ENCODE measurements at places on chromosomes 2 and 18.

DNA sequence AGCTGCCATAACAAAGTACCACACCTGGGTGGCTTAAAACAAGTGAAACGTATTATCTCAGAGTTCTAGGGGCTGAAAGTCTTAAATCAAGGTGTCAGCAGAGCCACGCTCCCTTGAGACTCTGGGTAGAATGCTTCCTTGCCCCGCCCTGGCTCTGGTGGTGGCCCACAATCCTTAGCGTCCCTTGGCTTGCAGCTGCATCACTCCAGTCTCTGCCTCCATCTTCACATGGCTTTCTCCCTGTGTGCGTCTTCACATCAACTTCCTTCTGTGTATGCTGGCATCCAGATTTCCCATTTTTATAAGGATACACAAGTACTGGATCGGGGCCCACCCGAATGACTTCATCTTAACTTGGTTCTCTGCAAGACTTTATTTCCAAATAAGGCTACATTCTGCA is 62.5 kb downstream of the MRO start:
- no peak for DNase-seq

DNA sequence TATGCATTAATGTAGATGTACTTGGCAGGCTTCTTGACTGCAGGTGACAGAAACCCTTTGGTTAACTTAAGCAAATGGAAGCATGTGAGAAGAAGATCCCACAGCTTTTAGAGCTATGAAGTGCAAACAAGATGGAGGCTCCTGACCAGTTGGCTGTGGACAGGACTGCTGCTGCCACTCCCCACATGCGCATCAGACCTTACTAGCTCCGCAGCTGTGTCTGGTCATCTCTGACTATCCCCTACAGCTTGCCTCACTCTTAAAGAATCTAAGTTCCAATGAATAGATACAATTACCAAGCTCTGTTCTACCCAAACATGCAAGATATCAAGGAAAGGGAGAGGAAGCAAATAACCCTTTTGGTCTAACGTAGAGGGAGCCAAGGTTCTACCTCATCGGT is 587.6 kb downstream of the DSC3 start:
- DNase-seq: no peak

DNA sequence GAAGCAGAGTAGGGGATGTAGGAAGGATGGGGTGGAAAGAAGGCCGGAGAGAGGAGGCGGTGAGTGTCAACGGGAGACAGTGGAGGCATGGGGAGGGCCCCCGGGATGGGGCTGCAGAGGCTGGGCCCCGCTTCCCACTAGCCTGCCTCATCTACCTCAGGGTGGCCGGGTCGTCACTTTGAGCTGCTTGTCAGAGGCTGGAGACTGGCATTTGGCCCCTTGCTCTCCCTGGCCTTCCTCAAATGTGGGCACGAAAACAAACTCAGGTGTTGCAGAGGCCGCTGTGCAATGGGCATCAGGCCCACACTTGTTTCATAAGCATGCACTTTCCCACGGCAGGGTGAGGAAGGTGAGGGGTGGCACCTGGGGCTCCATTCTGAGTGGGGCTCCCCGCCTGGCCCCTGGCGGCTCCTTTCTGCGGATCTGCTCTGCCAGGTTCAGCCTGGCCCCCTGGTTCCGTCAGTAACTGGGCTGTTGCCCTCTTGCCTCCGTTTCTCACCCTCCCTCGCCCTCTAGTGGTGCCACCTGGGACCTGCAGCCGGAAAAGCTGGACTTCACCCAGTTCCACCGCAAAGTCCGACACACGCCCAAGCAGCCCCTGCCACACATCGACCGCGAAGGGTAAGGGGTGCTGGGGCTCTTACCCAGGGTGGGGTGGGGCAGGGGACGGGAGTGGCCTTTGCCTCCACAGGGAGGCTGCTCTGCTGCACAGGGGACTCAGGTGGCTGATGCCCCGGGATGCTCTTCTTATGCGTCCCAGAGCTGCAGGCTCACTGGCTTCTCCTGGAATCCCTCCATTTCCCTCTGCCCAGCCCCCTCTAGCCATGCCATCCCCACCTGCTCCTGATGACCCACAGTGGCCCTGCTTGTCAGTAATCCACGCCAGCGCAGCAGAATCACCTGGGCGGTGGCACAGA is 125.4 kb downstream of the CTIF start:
- DNase-seq: peak; percentile 39

GRCh38 chr2:171524018-171524401 is 1.7 kb downstream of the CYBRD1 start:
- DNase-seq: no peak

DNA sequence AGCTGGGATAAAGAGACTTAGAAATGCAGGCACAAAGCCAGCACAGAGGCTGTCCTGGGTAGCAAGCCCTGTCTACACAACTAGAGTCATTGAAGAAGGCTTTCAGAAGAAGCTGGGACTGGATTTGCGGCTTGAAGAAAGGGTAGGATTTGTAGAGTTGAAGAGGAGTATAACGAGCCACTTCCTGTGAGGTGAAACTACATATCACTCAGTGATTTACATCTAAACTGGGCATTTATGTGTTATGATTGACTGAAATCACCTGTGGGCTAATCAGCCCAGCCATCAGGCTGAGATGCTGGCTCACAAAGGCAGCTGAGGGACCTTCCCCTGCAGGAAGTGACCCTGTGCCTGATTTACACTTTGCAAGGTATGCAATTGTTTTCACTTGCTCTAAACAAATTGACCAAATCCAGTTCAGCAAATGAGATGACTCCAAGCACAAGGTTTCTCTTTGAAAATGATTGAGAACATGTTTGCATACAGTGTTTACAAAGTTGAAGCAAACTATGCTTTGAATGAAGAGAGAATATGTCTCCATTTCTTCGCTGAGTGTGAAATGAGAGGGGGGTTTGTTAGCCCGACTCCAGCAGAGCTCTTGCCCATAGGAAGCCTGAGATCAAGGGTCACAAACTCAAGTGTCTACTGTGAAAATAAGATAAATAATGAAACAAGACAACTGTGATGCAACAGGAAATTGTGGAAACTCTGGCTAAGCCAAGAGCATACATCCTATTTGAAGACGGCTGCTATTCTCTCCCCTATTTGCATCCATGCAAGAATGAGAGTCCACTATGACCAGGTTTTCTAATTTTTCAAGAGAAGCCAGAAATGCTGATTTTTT is 69.3 kb upstream of the HK2 start:
- no peak for DNase-seq

- DNase-seq: no peak
Measured at GRCh38 chr2:57897920-57898319, 148.7 kb upstream of the VRK2 start.

DNA sequence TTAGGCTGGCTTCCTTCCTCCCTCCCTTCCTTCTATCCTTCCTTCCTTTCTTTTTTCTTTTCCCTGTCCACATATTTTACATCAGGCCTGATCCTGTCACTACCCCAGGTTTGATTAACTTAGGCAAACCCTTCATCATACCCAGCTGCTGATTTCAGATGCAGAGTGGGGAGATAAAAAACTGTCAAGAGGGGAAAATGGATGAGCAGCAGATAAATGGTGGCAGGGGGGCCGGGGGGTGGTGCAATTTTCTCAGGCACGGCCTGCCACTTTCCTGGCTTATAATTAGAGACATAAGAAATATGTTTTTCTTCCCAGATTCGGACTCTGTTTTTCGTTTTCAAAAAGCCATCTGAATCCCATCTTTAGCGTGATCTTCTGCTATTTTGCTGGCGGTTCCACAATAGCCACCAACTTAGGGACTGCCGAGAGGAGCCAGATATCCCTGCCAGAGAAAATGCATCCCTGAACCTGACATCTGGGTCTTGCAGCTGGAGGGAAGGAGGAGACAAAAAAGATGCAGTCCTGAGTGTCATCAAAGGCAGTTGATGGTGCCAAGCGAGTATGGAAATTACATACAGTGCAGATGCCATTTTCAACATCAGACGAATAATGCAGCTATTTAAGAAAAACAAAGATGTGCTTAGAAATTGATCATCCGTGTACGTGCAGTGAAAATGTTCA is 49.9 kb downstream of the CXCR4 start:
- DNase-seq: no peak

DNA sequence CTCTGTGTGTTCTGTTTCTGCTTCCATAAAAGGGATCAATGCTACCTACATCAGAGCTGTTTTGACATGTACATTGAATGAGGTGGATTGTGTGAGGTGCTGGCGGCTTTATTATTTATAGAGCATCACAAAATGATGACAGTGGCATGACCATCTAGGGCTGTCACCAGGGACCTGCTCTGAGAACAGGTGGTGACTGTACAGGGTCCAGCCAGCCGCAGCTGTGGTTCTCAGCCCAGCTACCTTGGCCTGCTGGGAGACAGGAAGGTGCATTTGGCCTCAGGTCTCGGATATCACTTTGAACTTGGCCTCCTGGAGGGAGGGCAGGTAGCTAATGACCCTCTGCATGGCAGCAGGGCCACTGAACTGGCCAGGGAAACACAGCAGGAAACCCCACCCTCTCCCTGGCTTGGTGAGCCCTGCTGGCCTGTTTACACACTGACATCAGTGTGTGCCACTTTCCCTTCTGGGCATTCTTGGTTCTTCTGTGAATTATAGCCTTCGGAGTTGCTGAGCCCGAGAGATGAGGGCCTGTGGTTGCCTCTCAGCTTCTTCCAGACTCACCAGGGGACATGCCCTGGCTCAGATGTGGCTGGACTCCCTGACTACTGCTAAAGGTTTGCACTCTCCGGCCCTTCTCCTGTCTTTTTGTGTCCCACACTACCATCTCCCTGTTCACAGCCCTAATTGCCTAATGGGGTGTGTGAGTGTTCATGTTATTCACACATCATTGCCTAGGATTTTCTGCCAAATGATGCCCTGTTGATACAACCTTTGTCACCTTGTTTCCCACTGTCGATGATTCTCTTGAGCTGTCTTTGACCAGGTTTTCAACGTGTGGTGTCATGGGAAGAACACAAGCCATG is 109.2 kb upstream of the RAB12 start:
- DNase-seq: no peak

GRCh38 chr18:45463451-45463850 is 151.8 kb upstream of the SLC14A2 start:
- no peak for DNase-seq

GRCh38 chr2:236664136-236664535 is 94.5 kb downstream of the ACKR3 start:
- no peak for DNase-seq

DNA sequence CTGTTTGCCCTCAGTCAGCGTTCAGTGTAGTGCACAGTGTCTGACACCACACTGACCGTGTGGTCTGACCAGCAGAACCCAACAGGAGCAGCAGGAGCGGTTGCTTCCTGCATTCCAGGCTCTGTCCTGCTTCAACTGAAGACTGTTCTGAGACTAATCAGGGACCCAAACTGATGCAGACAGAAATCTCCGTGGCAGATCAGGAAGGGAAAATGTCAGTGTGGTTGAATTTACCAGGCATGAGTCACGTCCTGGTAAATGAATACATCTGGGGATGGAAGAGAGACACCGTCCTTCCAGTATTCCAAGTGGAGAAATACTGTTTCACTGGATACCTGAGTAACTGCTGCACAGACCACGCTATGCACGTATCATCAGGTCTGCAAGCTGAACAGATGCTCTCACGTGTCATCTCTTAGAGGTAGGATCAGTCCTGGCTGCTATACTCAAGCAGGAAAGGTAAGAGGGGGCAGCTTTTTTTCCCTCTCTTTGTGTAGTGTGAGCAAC is 223.6 kb upstream of the EPAS1 start:
- peak; percentile 89 for DNase-seq

All from A549 (cell line).